Effector memory CD4-positive, alpha-beta T cell (primary cell): ENCODE measurements at places on chromosomes 11 and 22.
A peak's percentile ranks its signal among the peaks of the same experiment; 100 is the strongest.

DNA sequence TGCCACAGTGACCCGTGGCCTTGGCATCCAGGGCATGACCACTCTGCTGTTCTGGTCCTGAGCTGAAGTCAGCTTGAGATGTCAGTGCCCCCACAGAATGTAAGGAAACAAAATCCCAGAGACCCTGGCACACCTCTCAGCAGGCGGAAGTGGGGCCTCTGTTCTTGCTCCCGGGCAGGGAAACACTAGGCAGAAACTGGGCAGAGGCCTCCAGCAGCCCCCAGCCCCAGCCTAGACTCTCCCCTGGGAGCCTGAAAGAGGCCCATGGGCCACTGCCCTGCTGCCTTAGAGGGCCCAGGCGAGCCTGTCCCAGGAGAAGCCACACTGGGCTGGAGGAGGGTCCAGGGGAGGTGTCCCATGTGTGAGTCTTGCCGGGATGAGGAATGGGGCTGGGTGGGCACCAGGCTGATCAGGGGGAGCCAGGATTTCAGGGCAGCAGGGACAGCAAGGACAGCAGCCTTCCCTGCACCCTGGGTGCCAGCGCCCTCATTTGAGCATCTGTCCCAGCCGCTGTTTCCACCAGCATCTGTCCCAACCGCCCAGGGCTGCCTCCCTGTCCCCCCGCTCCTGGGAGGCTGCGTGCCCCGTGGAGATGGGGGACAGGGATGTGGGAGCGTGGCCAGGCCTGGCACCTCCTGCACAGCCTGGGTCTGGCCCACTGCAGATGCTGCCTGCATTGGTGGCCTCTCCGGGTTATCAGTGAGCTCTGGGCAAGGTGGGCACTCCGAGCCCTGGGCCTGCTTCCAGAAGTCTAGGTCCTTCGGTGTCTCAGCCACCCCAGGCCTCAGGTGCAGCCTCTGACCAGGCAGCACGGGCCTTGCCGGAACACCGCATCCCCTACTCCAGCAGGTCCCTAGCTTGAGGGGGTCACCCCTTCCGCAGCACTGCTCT lies 1072.4 kb downstream of the BRD1 start:
- no peak for DNase-seq

DNA sequence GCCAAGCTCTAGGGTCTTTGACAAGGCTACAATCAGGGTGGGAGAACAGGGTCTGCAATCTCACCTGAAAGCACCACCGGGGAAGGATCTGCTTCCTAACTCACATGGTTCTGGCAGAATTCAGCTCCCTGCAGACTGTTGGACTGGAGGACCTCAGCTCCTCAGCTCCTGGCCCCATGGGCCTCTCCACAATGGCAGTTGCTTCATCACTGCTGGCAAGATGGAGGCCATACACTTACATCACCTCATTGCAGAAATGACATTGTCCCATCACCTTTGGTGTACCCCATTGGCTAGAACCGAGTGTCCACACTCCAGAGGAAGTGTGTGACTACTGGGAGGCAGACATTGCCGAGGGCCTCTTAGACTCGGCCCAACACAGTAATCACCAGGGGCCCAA lies 20.9 kb upstream of the MPPED1 start:
- no peak for DNase-seq

- no peak for DNase-seq
Measured at GRCh38 chr22:27895600-27895999, 23.5 kb downstream of the PITPNB start.

GRCh38 chr11:126436209-126436755 lies 80.8 kb downstream of the ST3GAL4 start:
- no peak for DNase-seq

DNA sequence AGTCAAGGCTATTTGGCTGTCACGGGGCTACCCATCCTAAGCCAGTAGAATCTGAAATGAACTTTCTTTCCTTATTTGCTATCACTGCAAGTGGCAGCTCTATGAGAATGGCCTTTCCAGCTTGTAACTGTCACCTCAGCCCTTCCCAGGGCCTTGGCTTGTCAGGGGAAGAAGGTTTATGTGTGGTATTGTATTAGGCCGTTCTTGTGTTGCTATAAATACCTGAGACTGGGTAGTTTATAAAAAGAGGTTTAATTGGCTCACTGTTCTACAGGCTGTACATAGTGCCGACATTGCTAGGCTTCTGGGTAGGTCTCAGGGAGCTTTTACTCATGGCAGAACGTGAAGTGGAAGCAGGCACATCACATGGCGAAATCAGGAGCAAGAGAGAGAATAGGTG lies 26.8 kb upstream of the E2F8 start:
- no peak for DNase-seq

GRCh38 chr11:65551572-65552387 lies 6.4 kb downstream of the LTBP3 start:
- DNase-seq = peak; percentile 44

GRCh38 chr22:41512421-41513194 lies 31.7 kb downstream of the POLR3H start:
- no peak for DNase-seq

DNA sequence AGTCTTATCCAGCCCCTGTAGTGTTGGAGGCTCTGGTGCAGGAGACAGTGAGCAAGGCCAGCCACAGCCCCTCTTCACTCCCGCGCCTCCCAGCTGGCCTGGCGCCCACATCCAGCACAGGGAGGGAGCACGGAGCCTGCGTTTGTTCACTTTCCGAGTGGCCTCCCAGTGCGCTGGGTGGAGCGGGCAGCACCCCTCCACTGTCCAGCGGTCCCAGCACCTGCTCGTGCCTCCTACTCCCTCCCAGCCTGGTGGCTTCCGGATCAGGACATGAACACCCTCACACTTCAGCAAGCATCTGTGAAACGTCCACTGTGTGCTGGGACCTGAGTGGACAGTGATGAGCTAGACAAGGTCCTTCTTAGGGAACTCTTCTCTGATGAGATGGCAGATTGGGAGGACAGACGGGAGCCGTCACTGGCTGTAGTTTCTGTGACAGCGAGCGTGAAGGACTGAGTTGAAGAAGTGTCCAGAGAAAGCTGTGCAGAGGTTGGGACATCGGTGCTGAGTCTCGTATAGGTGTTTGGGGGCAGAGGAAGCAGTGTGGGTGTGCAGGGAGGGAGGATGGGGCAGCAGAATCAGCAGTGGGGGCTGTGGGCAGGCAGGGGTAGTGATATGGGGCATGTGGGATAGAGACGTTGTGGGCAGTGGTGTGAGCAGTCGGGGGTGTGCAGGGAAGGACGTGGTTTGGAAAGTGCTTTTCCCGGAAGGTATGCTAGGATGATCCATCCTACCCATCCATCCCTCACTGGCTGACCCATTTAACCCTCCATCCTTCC lies 256.8 kb downstream of the TBC1D22A start:
- no peak for DNase-seq

DNA sequence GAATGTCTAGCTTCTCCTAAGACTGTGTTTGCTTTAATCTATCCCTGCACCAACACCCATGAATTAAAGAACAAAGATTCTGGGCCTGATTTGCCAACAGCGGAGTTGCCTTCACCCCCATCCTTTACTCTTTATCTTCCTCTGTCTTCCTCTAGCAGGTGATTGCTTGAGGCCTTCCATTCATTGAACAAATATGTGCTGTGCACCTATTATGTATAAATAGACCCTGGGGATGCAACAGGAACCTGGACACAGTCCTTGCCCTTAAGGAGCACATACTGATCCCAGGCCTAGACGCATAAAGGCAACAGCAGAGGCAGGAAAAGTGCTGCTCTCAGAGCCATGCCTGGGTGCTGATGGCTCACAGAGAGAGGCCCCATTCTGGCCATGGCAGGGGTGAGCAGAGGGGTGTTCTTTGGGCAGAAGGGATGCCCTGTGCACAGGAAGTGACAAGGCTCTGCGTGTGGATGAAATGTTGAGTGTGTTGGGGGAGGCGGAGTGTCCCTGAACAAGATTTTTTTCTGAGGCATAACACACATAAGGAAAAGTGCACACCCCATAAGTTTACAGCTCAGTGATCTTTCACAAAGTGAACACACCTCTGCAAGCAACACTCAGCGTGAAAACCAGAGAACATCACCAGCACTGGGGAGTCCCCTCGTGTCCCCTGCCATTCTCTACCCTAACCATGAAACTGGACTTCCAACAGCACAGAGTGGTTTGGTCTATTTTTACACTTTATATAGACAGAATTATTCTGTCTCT lies 145.9 kb downstream of the GRIK4 start:
- DNase-seq = no peak

DNA sequence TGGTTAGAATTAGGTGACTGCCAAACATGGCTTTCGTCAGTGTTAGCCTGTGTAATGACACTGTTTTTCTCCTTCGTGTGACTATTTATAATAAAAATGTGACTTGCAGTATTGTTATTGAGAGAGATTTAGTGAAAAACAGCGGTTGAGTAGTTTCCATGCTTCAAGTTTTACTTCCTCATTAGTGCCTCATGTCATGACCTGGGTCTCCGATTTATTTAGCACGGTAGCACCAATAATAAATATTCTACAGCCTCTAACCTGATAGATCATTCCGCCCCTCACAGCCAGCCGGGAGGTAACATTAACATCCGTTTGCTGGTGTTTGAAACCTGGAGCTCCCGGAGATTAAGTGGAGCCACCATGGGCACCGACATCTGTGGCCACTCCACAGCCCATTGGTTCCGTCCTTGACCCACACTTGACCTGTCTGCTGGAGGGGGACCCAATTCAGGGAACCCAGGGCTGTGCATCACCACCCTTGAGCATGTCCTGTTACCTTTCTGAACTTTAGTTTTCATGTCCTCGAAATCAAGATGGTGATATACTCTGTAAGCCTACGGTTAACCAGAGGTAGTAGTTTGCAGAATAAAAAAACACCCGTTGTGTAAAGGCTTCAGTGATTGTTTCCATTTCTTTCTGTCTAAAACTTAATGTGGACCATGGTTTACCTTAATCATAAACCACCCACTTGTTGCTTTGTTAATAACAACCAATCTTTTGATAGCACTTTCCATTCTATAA lies 104.1 kb downstream of the ATXN10 start:
- DNase-seq = no peak

- DNase-seq = no peak
Measured at GRCh38 chr11:81497202-81497804, 1236.4 kb downstream of the FAM181B start.

- DNase-seq = no peak
Measured at GRCh38 chr22:35921044-35921443, 107.6 kb downstream of the RBFOX2 start.

DNA sequence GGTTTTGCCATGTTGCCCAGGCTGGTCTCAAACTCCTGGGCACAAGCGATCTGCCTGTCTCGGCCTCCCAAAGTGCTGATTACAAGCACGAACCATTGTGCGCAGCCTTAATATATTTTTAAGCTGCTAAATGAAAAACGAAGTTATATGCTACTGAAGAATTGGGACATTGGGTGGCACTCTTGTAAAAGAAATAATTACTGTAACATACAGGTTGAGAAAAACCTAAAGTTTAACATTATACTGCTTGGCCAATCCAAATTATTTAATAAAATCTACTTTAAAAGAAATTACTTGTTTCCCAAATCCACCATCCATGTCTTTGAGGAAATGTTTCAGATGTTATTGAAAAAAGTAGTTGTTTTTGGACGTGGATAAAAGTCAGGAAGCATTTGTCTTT lies 37.9 kb upstream of the ARHGAP32 start:
- DNase-seq = no peak
